ENCODE measurements at places on chromosomes 6 and 20.

GRCh38 chr6:38499529-38500096, 140.1 kb downstream of the BTBD9 start:
- H3K4me3 ChIP-seq, result no peak overlapping the region
- no peak overlapping the region for H3K27ac ChIP-seq
- no peaks in the 10 kb centered on the region for H3K27me3 ChIP-seq
- H3K36me3 ChIP-seq, result no peaks in the 10 kb centered on the region

DNA sequence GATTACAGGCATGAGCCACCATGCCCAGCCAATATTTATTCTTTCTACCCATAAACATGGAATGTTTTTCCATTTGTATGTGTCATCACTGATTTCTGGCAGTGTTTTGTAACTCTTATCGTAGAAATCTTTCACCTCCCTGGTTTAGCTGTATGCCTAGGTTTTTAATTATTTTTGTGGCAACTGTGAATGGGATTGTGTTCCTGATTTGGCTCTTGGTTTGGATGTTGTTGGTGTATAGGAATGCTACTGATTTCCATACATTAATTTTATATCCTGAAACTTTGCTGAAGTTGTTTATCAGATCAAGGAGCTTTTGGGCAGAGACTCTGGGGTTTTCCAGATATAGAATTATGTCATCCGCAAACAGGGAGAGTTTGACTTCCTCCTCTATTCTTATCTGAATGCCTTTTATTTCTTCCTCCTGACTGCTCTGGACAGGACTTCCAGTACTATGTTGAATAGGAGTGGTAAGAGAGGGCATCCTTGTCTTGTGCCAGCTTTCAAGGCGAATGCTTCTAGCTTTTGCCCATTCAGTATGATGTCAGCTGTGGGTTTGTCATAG, 198.6 kb downstream of the ZDHHC14 start:
- no peaks in the 10 kb centered on the region for H3K27me3 ChIP-seq
- H3K36me3 ChIP-seq, result no peaks in the 10 kb centered on the region
- no peak overlapping the region for H3K4me3 ChIP-seq
- H3K4me1 ChIP-seq, result no peaks in the 10 kb centered on the region
- DNase-seq, result no peak

- H3K27ac ChIP-seq, result no peak overlapping the region
- no peaks in the 10 kb centered on the region for H3K36me3 ChIP-seq
- no peak overlapping the region for H3K4me3 ChIP-seq
- DNase-seq, result no peak
Measured at GRCh38 chr20:2162125-2162822, 60.6 kb downstream of the STK35 start.

- H3K27me3 ChIP-seq, result no peaks in the 10 kb centered on the region
- H3K4me3 ChIP-seq, result no peak overlapping the region
- DNase-seq, result no peak
- no peaks in the 10 kb centered on the region for H3K36me3 ChIP-seq
Measured at GRCh38 chr6:141202626-141203025, 930.1 kb upstream of the GJE1 start.

GRCh38 chr6:21731411-21732031, 138.0 kb downstream of the SOX4 start:
- peaks cover 49% of the 10 kb centered on the region for H3K4me1 ChIP-seq
- no peaks in the 10 kb centered on the region for H3K27me3 ChIP-seq
- H3K27ac ChIP-seq, result peak overlapping the region; percentile 52
- peak overlapping the region; percentile 44 for H3K4me3 ChIP-seq
